Stimulated activated CD8-positive, alpha-beta memory T cell treated with anti-CD3 and anti-CD28 coated beads, Interleukin-7, amount 100 ng/mL, for 1 hour (primary cell): ENCODE measurements at places on chromosomes 4 and X.
A peak's percentile ranks its signal among the peaks of the same experiment; 100 is the strongest.

GRCh38 chr4:102641793-102642192, 119.0 kb downstream of the MANBA start:
- DNase-seq = no peak

GRCh38 chrX:49183701-49184281, 2.4 kb downstream of the PRICKLE3 start:
- DNase-seq = no peak

GRCh38 chr4:55078987-55079386, 46.4 kb downstream of the KDR start:
- no peak for DNase-seq

- DNase-seq = no peak
These were observed 201.8 kb downstream of the SOWAHB start for GRCh38 chr4:76696109-76696508.

- DNase-seq = no peak
These were observed 14.9 kb upstream of the CXCL8 start for GRCh38 chr4:73725510-73725909.

GRCh38 chr4:177235026-177235425, 74.6 kb upstream of the NEIL3 start:
- DNase-seq = no peak

DNA sequence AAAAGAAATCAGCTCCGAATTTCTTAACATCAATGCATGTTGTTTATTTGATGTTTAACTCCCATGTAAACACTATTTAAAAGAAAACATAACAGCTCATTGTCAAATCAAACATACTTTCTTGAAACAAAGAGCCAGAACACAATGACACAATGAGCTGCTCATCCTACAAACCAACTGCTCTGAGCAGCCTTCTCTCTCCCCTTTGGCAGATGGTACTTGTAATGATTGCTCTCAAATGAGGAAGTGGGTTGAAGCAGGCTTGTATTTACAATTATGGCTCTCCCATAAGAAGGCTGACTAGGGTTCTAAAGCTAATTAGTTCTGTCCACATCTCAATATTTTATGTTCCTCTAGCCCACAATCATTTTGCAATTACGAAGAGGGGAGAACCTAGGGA, 637.8 kb upstream of the ADGRL3 start:
- no peak for DNase-seq

GRCh38 chr4:1050486-1051213, 39.2 kb downstream of the FGFRL1 start:
- DNase-seq = no peak

DNA sequence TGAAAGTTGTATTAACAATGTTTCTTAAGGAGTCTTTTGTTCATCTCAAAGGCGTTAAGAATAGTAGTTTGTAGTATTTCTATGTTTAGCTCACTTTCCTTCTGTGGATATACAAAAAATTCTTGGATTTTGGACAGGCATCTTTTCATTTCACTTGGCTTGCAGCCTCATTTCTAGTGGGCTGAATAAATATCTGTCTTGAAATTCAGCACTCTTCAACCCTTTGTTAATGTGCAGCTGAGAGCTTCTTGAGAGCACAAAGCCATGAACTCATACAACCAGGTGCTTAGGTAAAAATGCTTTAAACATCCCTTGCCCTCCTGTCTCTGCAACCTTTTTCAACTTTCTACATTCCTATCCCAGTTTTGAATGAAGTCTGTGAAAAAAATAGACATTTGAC, 1003.2 kb downstream of the C4orf33 start:
- no peak for DNase-seq

GRCh38 chr4:164177753-164178152, 576.2 kb upstream of the SMIM31 start:
- no peak for DNase-seq

DNA sequence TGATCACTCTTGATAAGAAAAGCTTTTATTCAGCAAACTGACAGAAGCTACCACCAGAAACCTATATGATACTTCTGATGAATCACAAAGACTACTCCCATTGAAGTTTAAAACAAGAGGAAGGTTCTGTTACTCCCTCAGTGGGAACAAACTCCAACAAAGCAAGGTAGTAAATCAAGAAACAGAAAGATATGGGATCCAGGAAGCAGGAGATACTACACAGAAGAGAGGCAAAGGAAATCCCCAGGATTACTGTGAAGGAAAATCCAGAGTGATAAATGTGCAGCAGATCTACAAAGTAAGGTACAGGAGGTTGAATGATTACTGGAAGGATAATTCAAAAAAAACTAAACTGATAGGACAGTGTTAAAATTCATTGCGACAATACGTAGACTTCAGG, 222.4 kb downstream of the HHIP start:
- DNase-seq = no peak

DNA sequence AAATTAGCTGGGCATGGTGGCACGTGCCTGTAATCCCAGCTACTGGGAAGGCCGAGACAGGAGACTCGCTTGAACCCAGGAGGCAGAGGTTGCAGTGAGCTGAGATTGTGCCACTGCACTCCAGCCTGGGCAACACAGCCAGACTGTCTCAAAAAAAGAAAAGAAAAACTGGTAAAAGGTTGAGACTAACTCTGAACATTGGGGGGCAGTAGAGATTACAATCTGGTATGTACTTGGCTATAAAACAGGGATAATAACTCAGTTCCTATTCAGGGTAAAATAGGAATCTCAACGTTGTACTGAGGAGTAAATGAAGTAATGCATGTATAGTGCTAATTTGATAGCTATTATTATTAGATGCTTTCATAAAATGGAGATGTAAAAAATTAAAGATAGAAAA, 12.5 kb upstream of the KLF8 start:
- no peak for DNase-seq

DNA sequence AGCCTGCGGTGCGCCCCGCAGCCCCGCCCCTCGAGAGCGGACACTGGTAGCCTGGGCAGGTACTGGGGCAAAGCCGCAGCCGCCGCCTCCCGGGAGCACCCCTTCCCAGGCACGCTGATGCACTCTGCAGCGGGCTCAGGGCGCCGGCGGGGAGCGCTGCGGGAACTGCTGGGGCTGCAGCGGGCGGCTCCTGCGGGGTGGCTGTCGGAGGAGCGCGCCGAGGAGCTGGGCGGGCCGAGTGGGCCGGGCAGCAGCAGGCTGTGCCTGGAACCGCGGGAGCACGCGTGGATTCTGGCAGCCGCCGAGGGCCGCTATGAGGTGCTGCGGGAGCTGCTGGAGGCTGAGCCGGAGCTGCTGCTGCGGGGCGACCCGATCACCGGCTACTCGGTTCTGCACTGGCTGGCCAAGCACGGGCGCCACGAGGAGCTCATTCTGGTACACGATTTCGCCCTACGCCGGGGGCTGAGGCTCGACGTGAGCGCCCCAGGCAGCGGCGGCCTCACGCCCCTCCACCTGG, 401 bp downstream of the SOWAHD start:
- no peak for DNase-seq

- no peak for DNase-seq
These were observed 208.4 kb downstream of the NWD2 start for GRCh38 chr4:37452952-37453280.

DNA sequence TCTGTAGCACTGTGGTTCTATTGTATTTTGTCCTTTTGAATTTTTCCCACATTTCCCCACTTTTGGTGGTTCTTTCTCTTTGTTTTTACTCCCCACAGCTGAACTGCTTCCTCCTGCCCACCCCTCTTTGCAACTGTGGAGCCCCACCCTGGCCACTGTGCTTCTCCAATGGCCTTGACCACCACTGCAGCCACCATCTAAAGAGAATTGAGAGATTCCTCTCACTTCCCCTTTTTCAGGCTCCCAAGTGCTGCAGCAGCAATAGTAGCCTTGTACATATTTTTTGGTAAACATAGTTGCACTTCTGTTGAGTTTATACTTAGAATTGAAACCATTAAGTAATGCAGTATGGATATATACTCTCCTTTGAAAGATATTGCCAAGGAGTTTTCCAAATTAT, 51.3 kb upstream of the FRMPD3 start:
- no peak for DNase-seq

DNA sequence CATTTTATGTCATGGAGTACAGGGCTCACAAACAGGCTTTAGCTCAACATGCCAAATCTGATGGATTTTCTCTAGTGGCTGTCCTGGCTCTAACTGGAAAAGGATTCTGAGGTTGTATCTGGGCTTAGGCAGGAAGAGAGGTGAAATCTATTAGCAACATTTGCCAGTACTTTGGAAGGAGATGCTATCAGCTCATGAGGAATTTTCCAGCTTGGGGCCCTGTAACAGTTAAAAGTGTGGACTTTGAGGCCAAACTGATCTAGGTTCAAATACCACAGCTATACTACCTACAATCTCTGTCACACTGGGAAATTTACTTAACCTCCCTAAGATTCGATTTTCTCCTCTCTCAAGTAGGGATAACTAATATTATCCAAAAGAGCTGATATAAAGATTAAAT, 119.0 kb upstream of the HCCS start:
- DNase-seq = no peak

DNA sequence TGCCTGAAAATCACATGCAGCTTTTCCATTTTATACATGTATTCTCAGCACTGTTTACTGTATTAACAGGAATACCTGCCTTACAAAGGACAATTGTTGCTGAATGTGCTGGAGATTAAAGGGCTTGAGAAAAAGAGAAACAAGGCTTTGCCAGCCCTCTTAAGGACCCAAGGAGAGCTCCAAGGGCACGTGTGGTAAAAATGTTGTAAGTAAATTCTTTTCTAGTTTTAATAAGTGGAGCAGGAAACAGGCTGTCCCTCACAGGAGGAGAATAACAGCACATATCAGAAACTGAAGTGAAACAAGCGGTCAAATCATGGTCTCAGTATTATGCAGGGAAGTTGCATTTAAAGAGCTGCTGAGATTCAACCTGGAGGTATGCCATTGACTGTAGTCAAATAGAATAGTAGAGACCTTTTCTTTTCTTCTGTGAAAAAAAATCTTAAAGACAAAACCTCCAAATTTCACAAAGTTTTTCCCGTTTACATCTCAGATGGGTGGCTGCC, 18.5 kb downstream of the IGFBP7 start:
- DNase-seq = no peak

DNA sequence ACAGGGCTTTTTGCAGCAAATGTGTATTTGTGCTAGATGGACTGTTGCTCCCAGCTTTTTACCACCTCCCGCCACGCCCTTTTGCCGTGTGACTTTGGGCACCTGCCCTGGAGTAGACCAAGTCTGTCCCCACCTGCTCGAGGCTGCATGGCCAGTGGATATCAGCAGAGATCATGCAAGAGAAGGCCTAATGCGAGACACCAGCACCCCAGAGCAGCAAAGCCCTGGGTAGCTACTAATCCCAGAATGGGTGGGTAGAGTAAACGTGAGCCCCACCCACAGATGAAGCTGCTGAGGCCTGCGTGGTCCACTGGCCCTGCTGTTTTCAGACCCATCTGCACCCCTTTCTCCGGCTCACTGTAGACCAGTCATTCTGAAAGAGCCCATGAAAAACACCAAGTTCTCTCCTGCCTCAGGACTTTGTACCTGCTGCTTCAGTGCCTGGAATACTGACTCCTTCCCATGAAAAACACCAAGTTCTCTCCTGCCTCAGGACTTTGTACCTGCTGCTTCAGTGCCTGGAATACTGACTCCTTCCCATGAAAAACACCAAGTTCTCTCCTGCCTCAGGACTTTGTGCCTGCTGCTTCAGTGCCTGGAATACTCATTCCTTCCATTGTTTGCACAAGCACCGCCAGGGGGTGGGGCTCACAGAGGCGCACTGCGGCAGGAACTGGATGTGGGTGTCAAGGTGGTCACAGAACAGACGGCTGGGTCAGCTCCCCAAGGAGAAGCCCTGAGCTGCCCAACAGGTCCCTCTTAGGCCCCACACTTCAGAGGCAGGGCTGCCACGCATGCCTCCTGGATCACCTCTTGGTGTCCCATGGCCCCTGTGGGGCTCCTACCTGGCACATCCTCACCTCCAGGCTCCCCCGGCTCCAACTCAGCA, 5.1 kb upstream of the TNIP2 start:
- DNase-seq = no peak

GRCh38 chr4:113209153-113209552, 159.7 kb downstream of the ANK2 start:
- no peak for DNase-seq

GRCh38 chr4:80365928-80366327, 30.4 kb downstream of the CFAP299 start:
- DNase-seq = peak; percentile 29

DNA sequence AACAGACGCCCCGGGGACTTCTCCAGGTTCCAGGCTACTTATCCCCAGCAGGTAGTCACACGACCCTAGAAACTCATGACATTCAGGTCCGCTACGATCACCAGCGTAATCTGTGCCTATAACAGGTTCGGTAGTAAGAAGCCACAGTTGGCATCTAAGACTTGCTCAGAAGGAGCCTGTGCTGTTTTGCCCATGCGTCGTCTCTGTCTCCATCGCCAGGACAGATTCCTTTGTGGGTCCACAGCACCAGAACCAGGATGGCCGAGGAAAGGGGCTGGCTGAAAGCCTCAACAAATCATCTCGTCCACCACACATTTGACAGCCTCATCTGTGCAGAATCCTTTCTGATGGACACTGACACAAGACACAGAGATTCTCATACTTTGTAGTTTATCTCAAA, 319.5 kb upstream of the AGA start:
- DNase-seq = no peak

DNA sequence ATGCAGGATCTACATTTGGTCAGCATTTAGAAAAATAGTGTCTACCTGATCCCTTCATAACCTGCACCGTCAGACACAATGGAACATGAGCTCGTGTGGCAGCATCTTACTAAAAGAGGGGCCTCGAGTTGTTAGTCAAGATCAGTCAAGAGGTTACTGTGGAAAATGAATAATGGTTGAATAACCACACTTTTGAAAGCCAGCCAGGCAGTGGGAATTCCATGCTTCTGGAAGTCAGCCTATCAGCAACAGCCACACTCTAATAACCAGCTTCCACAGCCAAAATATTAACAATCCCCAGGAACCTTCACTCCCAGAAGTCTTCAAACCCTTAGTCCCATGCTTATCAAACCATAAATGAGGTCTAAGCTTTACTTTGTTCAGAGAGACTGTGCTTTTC, 234.3 kb downstream of the HS3ST1 start:
- no peak for DNase-seq

DNA sequence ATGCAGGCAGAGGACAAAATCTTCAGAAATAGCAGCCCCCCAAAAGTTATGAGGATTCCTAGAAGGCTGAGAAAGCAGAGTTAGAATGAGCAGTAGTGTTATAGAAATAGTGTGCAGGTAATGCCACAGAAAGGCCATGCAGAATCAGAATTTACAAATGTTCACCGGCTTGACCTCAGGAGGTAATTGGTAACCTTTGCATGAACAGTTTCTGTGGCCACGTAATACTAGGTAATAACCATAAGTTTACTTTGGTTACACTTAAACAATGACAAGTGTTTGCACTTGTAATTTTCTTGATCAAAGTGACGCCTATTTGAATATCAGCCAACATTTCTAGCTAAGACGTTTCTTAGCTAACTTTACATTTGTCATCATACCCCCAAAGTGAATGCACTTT, 393.6 kb downstream of the GPAT3 start:
- DNase-seq = no peak

DNA sequence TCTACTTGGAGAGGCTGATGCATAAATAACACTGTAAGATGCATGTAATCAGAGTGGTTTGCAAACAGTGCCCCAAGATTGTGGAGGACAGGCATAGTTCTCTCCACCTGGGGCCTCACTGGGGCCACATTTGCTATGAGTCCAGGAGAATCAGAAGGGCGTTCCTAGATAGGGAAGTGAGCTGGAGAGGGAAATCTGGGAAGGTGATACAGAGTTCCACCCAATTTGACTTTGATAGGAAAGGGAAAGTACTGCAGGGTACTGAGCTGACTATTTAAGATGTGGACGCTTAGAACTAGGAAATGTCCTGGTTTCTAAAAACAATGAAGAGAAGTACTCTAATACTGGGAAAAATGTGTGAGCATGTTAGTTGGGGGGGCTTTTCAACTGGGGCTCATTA, 33.9 kb downstream of the FAM9C start:
- no peak for DNase-seq
